ENCODE measurements at places on chromosomes 1 and 21.

DNA sequence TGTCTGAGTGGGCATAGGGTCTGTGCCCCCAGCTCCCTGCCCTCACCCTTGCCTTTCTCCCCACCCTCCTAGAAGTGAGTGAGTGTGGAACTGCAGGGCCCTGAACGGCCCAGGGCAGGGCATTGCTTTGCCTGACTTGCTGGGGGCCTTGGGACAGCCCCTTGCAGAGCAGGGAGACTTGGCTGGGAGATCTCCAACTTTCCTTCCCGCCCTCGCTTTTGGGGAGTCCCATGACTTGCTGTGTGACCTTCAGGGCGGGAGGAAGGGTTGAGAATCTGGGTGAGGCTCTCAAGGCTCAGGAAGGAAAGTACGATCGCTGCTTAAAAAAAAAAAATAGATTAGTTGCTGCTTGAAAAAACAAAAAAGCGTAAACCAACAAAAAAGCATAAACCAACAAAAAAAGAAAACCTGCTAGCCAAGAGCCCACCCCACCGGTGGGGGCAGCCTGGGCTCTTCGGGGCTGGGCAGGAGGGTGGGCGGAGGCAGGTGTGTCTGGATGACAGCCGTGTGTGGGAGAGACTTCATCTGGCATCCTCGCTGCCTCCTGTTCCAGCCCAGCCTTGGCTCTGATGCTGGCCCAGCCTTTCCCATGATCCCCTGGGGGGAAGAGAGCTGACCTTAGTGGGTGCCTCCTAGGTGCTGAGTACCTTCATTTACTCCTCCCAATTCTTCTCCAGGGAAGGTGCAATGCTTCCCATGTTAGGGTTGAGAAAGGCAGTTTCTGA, 6.5 kb downstream of the NBL1 start:
- no peak for DNase-seq

DNA sequence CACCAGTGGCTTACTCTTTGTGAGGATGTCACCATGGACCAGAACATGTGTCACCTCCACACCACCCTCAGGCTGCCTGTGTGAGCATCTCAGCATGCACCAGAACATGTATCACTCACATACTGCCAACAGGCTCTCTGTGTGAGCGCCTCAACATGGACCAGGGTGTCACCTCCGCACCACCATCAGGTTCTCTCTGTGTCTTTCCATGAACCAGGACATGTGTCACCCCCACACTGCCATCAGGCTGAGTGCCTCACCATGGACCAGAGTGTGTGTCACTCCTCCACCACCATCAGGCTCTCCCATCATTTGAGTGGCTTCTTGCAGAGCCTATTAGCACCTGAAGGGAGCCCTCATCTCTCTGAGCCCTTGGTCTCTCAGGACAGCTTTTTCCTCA, 125.2 kb downstream of the ZNF648 start:
- DNase-seq = no peak

DNA sequence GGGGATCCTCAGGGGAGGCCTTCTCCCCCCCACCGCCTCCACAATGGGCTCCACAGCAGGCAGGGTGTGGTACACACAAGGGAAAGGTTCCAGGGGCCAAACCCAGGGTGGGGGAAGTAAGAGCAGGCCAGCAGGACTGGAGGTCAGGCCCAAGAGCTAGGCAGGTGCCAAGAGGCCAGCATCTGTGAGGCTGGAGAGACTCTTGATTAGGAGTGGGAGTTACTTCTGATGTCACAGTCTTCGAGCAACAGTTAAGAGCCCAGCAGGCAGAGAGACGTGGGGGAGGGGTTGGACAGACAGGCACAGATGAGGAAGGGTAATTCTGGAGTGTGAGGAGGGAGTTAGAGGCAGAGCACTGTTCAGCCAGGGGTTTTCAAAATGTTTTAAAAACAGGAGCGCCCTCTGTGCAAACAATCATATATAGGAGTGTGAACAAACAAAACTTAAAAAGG, 55.8 kb downstream of the SLC9A1 start:
- peak; percentile 68 for DNase-seq

DNA sequence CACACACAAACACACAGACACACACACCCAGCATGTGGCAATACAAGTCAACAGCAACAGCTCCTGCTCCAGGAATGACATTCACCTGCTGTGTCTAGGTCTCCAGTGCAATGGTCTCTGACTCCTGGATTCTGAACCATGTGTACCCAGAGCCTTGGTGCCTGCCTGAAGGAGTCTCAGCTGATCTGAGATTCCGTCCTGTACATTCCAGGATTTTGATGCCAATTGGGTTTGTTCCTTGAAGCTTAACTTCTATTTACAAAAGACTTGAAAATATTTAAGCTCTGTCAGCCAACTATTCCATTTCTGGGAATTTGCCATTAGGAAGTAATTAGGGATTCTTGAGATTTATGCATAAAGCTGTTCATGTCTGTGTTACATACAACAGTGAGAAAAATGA, 85.4 kb upstream of the LRRC8D start:
- no peak for DNase-seq

- peak; percentile 93 for DNase-seq
These were observed 444.8 kb downstream of the KIF26B start for GRCh38 chr1:245599371-245600174.

- peak; percentile 67 for DNase-seq
These were observed 37.3 kb upstream of the TMEM222 start for GRCh38 chr1:27284425-27285273.

DNA sequence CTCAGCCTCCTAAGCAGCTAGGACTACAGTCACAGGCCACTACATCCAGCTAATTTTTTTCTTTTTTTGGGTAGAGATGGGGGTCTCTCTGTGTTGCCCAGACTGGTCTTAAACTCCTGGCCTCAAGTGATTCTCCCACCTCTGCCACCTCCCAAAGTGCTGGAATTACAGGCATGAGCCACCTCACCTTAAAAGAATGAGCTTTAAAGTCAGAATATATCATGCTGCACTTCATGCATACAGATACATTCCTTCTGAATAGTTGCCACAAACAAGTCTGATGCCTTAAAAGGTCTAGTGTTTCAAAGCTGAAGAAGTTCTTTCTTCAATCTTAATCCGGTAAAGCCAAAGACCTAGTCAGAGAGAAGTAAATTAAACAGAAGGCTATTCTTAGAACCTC, 23.8 kb upstream of the CPLANE2 start:
- no peak for DNase-seq

- DNase-seq = no peak
These were observed 152.0 kb upstream of the HMCN1 start for GRCh38 chr1:185581961-185582725.

GRCh38 chr1:182430263-182431068, 19.5 kb upstream of the RGSL1 start:
- DNase-seq = no peak

- no peak for DNase-seq
These were observed 20.2 kb downstream of the DESI2 start for GRCh38 chr1:244672946-244673682.

DNA sequence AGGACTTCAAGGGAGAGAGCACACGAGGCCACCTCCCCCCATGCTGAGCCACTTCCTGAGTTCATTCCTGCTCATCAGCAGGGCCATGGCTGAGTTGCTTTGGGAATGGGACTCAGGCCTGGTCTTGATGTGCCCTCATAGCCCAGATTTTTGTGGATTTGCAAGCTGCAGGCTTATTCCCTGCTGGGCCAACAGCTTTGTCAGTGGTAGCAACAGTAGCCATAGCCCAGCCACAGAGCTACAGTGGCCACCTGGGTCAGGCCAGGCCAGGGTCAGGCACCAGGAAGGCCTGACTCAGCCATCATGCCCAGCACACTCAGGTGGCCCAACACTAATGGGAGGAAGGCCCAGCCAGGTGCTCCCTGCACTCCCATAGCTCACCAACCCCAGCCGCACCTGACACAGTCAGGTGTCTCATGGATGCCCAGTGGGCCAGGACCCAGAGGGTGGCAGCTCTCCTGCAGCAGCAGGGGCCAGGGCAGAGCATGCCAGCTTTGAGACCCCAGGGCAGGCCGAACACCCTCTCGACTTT, 33.5 kb downstream of the EPHA2 start:
- DNase-seq = no peak

- no peak for DNase-seq
These were observed 710 bp upstream of the PDXK start for GRCh38 chr21:43717967-43718871.
